ENCODE measurements at places on chromosomes 11 and 22. TPM values are rescaled to one million over a fixed set of nuclear protein-coding genes. Genes with fewer than 3 reads are reported as not detected.
A peak's percentile ranks its signal among the peaks of the same experiment; 100 is the strongest.

Gene LBHD1
- total RNA-seq, result 11.6 TPM

Gene OR2D2
- total RNA-seq, result 3.2 TPM

Gene USH1C
- total RNA-seq, result 1.2 TPM

Gene CBLIF
- not detected for total RNA-seq

GRCh38 chr11:66414120-66414934, 6.5 kb upstream of the NPAS4 start:
- no peak overlapping the region for H3K27ac ChIP-seq
- H3K27me3 ChIP-seq, result no peaks in the 10 kb centered on the region
- H3K4me3 ChIP-seq, result no peak overlapping the region

GRCh38 chr22:48104102-48104738, 1341.8 kb downstream of the TBC1D22A start:
- no peaks in the 10 kb centered on the region for H3K27me3 ChIP-seq
- no peak overlapping the region for H3K4me3 ChIP-seq
- no peak overlapping the region for H3K27ac ChIP-seq
- H3K36me3 ChIP-seq, result no peaks in the 10 kb centered on the region
- no peak for DNase-seq
- no peaks in the 10 kb centered on the region for H3K4me1 ChIP-seq

- no peaks in the 10 kb centered on the region for H3K27me3 ChIP-seq
- DNase-seq, result no peak
- no peaks in the 10 kb centered on the region for H3K36me3 ChIP-seq
- no peak overlapping the region for H3K27ac ChIP-seq
- no peak overlapping the region for H3K4me3 ChIP-seq
Observed at GRCh38 chr22:50167689-50168489, 2.6 kb upstream of the PANX2 start.

GRCh38 chr11:88102598-88102934, 72.7 kb downstream of the RAB38 start:
- no peaks in the 10 kb centered on the region for H3K36me3 ChIP-seq
- H3K27me3 ChIP-seq, result no peaks in the 10 kb centered on the region
- no peaks in the 10 kb centered on the region for H3K4me1 ChIP-seq

- H3K27ac ChIP-seq, result peak overlapping the region; percentile 23
- no peaks in the 10 kb centered on the region for H3K36me3 ChIP-seq
- DNase-seq, result peak; percentile 30
- no peak overlapping the region for H3K4me3 ChIP-seq
Observed at GRCh38 chr22:29004647-29005371, 56.8 kb downstream of the C22orf31 start.

DNA sequence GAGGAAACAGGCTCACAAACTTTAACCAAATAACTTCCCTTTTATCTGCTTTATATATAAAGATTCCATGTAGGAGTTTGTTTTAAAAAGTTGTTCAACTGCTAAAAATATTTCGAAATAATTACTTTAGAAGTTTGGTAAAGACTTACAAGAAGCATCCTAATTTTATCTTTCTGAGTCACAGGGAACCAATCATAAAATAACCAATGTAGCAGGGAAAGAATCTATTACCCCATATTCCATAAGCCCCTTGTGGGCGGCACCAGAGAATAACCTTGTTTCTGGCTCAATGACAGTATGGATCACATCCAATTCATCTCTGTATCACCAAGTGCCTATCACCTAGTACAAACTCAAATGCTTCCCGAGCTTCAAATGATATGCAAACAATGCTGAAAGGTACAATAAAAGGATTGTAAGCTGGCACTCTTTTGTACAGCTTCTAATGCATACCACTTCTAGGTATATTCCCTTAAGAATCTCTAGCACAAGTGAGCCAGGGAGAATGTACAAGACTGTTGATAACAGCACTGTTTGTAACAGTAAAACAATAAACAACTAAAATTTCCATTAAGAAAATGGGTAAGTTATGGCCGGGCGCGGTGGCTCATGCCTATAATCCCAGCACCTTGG, 158.4 kb downstream of the ATG16L2 start:
- no peak overlapping the region for H3K27ac ChIP-seq
- no peak for DNase-seq
- H3K36me3 ChIP-seq, result no peaks in the 10 kb centered on the region
- no peaks in the 10 kb centered on the region for H3K4me1 ChIP-seq
- no peak overlapping the region for H3K4me3 ChIP-seq

GRCh38 chr11:88478136-88478815, 140.7 kb upstream of the CTSC start:
- H3K36me3 ChIP-seq, result no peaks in the 10 kb centered on the region
- no peaks in the 10 kb centered on the region for H3K4me1 ChIP-seq
- DNase-seq, result no peak
- H3K4me3 ChIP-seq, result no peak overlapping the region

- H3K4me3 ChIP-seq, result no peak overlapping the region
- no peak overlapping the region for H3K27ac ChIP-seq
- no peaks in the 10 kb centered on the region for H3K27me3 ChIP-seq
- peaks cover 9% of the 10 kb centered on the region for H3K4me1 ChIP-seq
- no peaks in the 10 kb centered on the region for H3K36me3 ChIP-seq
Observed at GRCh38 chr11:12390687-12391110, 13.3 kb downstream of the PARVA start.

DNA sequence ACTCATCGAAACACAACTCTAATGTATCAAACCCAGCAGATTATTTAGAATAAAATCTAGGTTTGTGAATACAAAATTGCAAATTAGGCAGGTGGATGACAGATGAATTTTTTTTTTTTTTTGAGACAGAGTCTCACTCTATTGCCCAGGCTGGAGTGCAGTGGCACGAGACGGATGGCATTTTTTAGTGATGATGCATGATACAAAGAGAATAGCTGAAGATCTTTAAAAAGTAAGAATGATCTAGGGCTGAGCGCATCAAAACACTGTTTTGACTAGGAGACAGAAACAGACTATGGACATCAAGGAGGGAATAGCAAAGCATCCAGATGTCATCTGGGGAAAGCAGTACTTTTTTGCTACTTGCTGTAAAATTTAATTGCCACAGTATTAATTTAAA, 63.8 kb downstream of the IMMP1L start:
- H3K36me3 ChIP-seq, result no peaks in the 10 kb centered on the region
- DNase-seq, result no peak
- H3K4me3 ChIP-seq, result no peak overlapping the region
- H3K27me3 ChIP-seq, result no peaks in the 10 kb centered on the region
- no peaks in the 10 kb centered on the region for H3K4me1 ChIP-seq
- no peak overlapping the region for H3K27ac ChIP-seq

DNA sequence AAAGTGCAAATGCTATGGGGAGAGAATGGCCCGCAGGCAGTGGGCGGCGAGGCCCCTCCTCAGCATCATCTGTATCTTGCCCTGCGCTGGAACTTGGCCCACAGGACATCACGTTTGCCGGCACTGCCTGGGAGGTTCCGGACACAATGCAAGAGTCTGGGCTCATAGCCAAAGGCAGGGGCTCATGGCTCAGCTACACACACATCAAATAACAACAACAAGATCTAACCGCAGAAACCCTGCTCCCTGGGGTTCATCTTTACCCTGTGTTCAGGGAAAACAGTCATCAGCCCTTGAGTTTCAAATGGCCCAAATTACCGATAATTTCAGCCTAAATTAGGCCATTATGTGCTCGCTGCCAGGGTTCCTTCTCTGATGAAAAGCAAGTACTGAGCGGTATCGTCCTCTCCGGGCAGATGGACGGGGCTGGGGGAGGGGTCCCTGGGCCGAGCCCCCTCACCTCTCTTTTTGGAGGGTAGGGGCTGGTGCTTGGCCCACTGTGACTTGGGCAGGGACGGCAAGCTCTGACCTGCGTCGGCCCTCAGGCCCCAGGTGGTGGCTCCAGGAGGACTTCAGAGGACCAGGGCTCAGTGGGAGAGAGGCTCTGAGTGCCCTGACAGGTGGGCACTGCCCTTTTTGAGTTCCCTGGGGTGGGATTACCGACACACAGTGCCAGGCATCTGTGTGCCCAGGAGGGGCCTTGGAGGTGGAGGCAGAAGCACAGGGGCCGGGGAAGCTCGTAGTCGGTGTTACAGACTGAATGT, 25.0 kb upstream of the GAL start:
- H3K27ac ChIP-seq, result peak overlapping the region; percentile 41
- peaks cover 11% of the 10 kb centered on the region for H3K4me1 ChIP-seq
- no peak overlapping the region for H3K4me3 ChIP-seq
- peak; percentile 92 for DNase-seq
- no peaks in the 10 kb centered on the region for H3K27me3 ChIP-seq

- H3K27me3 ChIP-seq, result no peaks in the 10 kb centered on the region
- H3K4me3 ChIP-seq, result no peak overlapping the region
- no peaks in the 10 kb centered on the region for H3K36me3 ChIP-seq
- H3K27ac ChIP-seq, result no peak overlapping the region
Observed at GRCh38 chr11:128859563-128860441, 7.3 kb downstream of the KCNJ1 start.

- no peaks in the 10 kb centered on the region for H3K36me3 ChIP-seq
- H3K4me3 ChIP-seq, result no peak overlapping the region
- H3K27ac ChIP-seq, result no peak overlapping the region
- no peaks in the 10 kb centered on the region for H3K27me3 ChIP-seq
Observed at GRCh38 chr11:26765323-26765722, 43.5 kb upstream of the SLC5A12 start.

DNA sequence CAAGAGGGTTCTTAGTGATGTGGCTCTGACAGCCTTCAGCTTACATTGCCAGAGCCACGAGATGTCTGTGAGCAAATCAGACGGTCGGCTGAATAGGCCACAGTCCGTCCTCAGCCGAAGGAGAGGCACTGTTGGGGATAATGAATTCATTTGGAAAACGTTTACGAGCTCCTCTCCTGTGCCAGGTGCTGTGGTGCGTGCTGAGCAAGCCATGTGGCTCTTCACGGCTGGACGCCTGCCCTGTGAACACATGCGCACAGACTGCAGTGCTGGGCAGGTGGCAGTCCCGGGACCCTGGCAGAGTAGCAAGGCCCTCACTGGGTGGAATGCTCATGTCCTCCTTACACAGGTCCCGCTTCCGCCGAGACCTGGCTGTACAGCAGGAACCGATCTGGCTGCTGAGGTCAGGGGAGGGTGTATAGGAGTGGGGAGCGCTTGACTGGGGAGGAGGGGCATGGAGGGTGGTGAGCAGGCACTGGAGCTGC, 6.8 kb downstream of the TBC1D22A start:
- peaks cover 5% of the 10 kb centered on the region for H3K4me1 ChIP-seq
- H3K27me3 ChIP-seq, result no peaks in the 10 kb centered on the region
- no peak for DNase-seq
- H3K36me3 ChIP-seq, result no peaks in the 10 kb centered on the region
- no peak overlapping the region for H3K4me3 ChIP-seq
